ENCODE measurements at places on chromosomes 1 and 21.

DNA sequence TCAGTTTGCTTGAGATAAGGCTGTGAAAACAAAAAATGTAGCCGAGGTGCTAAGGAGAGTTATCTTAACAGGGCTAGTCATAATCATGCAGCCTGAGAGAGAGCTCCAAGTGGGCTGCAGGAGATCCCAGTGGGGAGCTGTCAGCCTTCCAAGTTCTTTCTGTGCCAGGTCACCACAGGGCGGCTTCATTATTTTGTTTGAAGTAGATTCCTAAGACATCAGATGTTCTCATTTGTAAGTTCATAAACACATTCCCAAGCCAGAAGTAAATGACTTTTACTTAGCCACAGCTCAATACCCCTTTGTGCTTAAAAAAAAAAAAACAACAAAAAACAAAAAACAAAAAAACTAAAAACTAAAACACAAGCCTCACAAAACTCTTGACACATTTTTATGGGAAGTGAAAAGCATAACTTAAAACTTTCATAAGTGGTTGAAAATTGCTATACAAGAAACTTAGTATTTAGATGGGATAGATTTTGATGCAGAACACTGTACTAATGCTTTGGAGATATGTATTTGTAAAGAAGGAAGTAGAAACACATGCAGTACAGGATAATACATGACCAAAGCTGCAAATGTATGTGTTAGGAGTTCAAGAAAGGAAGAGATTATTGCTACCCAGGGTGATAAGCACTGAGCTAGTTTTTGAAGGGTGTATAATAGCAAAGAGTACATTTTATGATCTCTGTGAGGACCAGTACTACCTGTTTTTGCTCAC lies 8.6 kb downstream of the CDC14A start:
- DNase-seq = no peak

DNA sequence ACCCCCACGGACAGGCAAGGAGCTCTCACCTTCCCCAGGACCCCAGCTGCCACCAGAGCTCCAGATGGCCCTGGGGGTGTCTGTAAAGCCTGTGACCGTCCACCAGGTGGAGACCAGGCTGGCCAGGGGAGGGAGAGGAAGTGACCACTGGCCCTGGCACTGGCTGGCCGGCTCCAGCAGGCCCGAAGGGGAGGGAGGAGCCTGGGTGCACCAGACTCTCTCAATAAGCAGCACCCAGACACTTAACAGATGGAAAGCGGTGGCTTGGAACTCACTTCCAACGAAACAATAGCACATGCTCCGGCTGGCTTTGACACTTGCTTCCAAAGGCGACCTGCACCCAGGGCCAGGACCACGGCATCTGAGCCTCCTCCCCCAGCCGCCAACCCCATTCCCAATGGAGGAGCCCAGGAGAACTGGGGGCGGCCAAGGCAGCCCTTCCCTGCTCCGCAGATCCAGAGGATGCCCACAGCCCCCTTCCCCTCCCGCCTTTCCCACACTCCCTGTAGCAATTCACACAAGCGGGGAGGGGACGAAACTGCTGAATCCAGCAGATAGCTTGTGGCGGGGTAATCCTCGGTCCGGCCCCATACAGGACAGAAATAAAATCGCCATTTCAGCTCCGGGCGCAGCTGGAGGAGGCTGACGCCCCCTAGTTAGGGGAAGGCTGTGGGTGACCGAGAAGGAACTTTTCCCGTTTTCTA lies 742 bp upstream of the PDE9A start:
- DNase-seq = no peak

- DNase-seq = no peak
Measured at GRCh38 chr1:205350691-205351141, 6.0 kb downstream of the KLHDC8A start.

GRCh38 chr1:84973498-84974334 lies 23.2 kb downstream of the MCOLN2 start:
- no peak for DNase-seq

DNA sequence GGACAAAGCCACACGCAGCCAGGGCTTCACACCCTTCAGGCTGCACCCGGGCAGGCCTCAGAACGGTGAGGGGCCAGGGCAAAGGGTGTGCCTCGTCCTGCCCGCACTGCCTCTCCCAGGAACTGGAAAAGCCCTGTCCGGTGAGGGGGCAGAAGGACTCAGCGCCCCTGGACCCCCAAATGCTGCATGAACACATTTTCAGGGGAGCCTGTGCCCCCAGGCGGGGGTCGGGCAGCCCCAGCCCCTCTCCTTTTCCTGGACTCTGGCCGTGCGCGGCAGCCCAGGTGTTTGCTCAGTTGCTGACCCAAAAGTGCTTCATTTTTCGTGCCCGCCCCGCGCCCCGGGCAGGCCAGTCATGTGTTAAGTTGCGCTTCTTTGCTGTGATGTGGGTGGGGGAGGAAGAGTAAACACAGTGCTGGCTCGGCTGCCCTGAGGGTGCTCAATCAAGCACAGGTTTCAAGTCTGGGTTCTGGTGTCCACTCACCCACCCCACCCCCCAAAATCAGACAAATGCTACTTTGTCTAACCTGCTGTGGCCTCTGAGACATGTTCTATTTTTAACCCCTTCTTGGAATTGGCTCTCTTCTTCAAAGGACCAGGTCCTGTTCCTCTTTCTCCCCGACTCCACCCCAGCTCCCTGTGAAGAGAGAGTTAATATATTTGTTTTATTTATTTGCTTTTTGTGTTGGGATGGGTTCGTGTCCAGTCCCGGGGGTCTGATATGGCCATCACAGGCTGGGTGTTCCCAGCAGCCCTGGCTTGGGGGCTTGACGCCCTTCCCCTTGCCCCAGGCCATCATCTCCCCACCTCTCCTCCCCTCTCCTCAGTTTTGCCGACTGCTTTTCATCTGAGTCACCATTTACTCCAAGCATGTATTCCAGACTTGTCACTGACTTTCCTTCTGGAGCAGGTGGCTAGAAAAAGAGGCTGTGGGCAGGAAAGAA lies 8.1 kb downstream of the PSRC1 start:
- no peak for DNase-seq

- DNase-seq = no peak
Measured at GRCh38 chr1:174954073-174954460, 45.7 kb upstream of the CACYBP start.

DNA sequence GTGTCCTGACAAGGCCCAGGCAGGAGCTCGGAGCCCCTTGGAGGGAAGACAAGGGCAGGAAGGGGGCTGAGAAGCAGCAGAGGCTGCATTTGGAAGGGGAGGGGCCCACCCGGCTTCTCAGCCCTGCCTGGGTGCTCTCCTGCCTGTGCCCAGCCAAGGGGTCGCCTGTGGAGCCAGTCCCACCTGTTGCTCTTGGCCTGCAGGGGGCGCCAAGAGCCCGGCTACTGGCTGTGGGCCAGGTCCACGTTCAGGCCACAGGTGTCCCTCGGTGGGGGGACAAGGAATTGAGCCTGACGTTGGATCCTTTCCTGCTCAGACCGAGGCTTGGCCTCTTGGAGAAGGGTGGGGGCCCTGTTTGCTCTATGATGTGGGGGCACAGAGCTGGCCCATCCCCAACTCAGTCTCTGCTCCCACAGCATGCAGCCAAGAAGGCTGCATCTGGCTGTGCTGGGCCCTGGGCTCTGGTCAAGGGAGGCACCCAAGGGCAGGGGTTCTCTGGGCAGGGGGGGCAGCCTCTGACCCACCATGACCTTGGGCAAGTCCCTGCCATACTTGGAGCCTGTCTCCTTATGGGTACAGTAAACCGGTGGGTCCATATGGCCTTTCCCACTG lies 10.9 kb downstream of the WNT4 start:
- DNase-seq = no peak

DNA sequence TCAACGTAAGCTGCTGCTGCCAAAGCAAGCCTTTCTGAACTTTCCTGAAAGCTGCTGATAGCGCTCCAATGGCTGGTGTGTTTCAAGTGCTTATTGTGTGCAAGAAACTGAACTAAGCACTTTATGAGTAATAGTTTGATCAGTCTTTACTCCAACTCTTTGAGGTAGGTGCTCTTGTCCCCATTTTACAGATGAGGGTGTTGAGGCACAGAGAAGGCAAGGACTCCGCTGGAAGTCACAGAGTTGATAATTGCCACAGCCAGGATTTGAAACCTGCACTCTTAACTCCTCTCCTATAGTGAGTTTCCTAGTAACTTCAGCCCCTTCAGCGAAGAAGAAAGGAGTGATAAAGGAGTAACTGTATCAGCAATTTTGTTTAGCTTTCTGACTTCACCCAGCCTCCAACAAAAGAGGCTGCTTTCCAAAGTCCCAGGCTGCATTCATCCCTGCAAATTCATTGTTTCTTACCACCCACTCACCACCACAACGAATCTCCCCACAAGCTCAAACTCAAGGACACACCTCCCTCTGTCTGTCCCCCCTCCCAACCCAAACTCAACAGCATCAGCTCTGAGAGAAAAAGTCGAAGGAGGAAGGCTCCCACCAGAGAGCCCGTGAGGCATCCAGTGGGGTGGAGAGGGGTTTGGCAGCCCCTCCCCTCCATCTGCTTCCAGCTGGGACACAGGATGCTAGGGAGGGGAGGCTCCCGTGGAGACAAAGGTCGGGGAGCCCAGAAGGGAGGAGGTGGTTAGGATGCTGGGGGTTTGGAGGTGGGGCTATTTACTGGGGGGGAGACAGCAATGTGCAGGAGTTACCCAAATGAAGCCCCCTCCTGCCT lies 139.6 kb downstream of the NAV1 start:
- DNase-seq = no peak

- no peak for DNase-seq
Measured at GRCh38 chr1:40633931-40634376, 31.5 kb downstream of the RIMS3 start.

DNA sequence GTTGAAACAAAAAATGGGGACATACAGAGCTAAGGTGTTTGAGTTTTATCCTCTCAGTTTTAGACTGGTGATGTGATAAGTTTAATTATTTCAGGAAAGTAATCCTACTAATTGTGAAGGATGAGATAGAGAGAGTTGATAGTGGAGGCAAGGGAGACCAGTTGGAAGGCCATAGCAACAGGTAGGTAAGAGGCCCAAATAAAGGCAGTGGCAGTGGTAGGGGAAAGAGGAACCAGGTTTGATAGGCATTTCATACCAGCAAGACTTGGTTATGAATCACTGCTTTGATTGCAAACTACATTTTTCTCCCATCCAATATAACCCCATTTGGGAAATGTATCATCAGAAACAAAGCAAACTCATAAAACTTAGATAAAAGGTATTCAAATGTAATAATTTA lies 63.1 kb upstream of the SH3GLB1 start:
- no peak for DNase-seq

GRCh38 chr1:34478515-34479076 lies 276.3 kb upstream of the GJB5 start:
- no peak for DNase-seq

DNA sequence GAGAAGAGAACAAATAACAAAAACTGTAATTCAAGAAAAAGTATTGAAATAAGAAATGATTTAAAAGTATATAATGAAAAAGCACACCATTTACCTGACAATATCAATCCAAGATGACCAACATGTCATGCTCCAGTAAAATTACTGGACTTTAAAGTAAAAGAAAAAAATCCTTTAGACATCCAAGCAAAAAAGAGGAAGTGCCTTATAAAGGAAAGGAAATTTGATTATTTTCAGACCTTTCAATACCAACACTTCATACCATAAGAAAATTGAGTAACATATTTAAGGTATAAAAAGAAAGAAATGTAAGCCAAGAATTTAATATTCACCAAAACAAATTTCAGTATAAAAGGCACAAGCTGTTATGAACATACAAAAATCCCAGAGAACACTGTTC lies 46.2 kb upstream of the SSX2IP start:
- DNase-seq = no peak

- no peak for DNase-seq
Measured at GRCh38 chr1:231618609-231619256, 7.9 kb upstream of the DISC1 start.

- DNase-seq = no peak
Measured at GRCh38 chr1:200496937-200497336, 87.1 kb upstream of the ZNF281 start.

DNA sequence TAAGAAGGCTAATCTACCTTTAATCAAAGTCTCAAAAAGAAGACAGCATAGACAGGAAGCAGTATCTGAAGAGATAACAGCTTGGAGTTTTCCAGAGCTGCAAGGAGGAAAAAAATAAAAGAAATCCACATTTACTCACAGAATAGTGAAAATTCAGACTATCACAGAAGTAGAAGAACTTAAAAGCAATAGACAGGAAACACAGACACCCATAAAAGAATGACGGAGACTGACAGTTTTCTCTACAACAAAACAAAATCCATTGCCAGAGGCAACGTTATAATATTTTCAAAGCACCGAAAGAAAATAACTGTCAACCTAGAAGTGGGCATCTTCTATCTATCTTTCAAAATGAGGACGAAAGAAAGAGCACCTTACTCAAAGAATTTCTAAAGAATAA lies 104.4 kb downstream of the DMRTB1 start:
- no peak for DNase-seq

DNA sequence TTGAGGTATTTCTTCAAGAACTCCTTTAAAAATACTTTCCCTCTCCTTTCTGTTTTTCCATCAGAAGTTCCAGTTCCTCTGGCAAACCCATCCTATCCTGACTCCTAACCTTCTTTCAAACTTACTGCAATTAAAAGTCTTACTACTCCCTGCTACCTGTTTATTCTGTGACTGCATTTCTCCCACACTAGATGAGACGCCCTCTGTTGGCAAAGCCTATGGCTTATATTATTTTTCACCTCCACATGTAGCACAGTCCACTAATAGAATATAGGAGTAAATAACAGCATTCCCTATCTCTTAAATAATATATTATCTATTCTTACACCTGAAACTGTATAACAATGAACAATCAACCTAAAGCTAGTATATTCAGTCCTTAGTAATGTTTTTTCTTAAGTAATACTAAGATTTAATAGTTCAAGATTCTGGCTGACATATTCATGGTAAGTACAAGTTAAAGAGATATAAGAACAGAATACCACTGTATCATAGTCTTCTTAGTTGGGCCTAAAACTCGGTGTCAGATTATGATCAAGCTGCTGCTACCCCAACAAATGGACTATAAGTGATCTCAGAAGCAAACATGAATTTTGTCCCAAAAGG lies 54.8 kb downstream of the RAB3GAP2 start:
- no peak for DNase-seq

DNA sequence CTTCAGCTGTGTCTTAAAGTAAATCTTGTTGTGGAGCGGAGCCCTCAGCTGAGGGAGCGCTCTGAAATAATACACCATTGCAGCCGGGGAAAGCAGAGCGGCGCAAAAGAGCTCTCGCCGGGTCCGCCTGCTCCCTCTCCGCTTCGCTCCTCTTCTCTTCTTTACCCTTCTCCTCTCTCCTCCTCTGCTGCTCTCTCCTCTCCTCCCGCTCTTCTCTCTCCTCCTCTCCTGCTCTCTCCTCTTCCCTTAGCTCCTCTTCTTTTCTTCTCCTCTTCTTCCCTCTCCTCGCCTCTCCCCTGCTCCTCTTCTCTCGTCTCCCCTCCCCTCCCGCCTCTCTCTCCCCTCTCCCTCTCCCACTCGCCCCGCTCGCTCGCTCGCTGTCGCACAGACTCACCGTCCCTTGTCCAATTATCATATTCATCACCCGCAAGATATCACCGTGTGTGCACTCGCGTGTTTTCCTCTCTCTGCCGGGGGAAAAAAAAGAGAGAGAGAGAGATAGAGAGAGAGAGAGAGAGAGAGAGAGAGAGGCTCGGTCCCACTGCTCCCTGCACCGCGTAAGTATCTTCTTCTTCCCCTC lies at the start of gene PROX1:
Gene PROX1, plus strand, starts transcription at position 47 of the 580 bp plus-strand sequence. CDS start 8,563 bp downstream, outside the sequence.
- no peak for DNase-seq

- DNase-seq = no peak
Measured at GRCh38 chr1:71777094-71777493, 505.2 kb downstream of the NEGR1 start.

- DNase-seq = no peak
Measured at GRCh38 chr1:164625004-164625617, 66.1 kb downstream of the PBX1 start.

GRCh38 chr1:166915941-166916340 lies 39.9 kb upstream of the TADA1 start:
- DNase-seq = no peak

Measured in SIG-M5 (cell line).